Chondrocyte (in vitro differentiated cells): ENCODE measurements at places on chromosomes 3 and 15. TPM values are rescaled to one million over a fixed set of nuclear protein-coding genes. Genes with fewer than 3 reads are reported as not detected.

DNA sequence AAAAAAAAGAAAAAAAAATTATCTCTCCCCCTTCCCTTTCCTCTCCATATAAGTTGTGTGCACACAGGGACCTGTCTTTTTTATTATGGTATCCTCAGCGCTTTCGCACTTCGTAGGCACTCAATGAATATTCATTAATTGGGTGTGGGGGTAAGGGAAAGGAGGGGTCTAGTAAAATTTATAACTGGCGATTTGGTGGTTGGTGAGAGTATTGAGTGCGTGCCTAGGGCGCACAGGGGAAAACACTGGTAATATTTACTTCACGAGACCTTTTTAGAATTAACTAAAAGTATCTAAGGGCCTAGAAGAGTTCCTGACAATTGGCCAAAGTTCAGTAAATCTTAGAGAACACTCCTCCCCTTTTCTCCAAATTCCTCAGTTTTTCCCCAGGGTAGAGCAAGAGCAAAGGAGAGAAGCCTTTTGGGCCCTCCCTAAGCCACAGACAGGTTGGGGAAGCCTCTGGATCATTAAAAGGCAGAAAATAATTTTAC lies 25.7 kb downstream of the TYRO3 start:
- peak overlapping the region; percentile 4 for H3K27ac ChIP-seq
- H3K4me1 ChIP-seq = peaks cover 9% of the 10 kb centered on the region
- peak overlapping the region; percentile 48 for H3K4me3 ChIP-seq
- no peaks in the 10 kb centered on the region for H3K36me3 ChIP-seq

- DNase-seq = no peak
- peaks cover 29% of the 10 kb centered on the region for H3K36me3 ChIP-seq
- peaks cover 26% of the 10 kb centered on the region for H3K4me1 ChIP-seq
- peak overlapping the region; percentile 55 for H3K27ac ChIP-seq
- no peak overlapping the region for H3K4me3 ChIP-seq
Observed at GRCh38 chr15:82533801-82534200, 6.5 kb downstream of the RPS17 start.

- H3K4me3 ChIP-seq = no peak overlapping the region
- H3K27ac ChIP-seq = peak overlapping the region; percentile 24
- H3K27me3 ChIP-seq = no peaks in the 10 kb centered on the region
- H3K4me1 ChIP-seq = peaks cover 16% of the 10 kb centered on the region
- no peaks in the 10 kb centered on the region for H3K36me3 ChIP-seq
- no peak for DNase-seq
Observed at GRCh38 chr3:81245501-81245900, 515.9 kb downstream of the GBE1 start.

DNA sequence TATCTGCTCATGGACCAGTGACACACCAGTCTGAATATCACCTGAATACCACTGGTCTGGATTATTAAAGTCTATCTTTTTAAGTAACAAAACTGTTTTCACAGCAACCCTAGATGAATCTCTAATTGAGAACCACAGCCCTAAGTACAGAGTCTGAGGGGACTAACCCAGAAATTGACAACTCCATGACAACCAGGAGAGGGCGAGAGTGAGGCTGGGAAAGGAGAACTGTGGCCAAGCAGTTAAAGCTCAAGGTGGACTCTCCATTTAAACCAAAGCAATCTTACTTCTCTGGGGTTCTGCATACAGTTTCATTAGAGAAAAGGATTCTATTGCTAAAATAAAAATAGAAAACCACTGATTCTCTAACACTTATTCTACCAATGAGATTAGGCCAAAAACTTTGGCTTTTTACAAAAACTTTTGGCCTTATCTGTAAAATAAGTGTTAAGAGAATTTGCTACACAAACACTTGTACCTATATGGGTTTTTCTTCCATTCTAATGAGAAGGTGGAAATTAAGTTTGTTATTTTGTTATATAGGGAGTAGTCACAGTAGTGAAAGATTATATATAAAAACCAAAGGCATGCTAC lies 11.4 kb downstream of the NEK10 start:
- H3K4me1 ChIP-seq = peaks cover 39% of the 10 kb centered on the region
- no peak for DNase-seq
- no peaks in the 10 kb centered on the region for H3K27me3 ChIP-seq

GRCh38 chr3:39327746-39328349 lies 1.7 kb upstream of the CCR8 start:
- H3K4me1 ChIP-seq = no peaks in the 10 kb centered on the region
- no peaks in the 10 kb centered on the region for H3K36me3 ChIP-seq
- peaks cover 12% of the 10 kb centered on the region for H3K27me3 ChIP-seq
- H3K27ac ChIP-seq = no peak overlapping the region
- H3K4me3 ChIP-seq = no peak overlapping the region
- no peak for DNase-seq

The PAQR9 gene
- not detected in 3 replicates for total RNA-seq
